ENCODE measurements at places on chromosomes 7 and 10.

DNA sequence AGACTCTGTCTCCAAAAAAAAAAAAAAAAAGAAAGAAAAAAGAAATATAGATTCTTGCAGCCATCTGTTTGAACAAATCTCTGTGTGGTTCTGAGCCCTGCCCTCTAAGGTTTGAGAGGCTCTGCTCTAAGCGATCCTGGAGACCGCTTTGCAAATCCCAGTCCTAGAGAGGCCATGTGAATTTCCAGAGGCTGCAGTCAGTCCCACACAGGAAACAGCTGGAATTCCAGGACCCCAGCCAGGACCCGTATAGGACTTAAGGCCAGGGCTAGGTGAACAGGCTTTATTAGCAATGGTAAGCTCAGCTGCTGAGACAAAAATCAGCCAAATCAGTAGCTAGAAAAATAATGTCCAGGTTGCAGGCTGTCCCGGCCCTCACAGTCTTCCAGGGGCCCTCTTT, 154.8 kb downstream of the RPS24 start:
- DNase-seq, result no peak

- no peak for DNase-seq
Observed at GRCh38 chr7:88302486-88302885, 4.2 kb downstream of the STEAP4 start.

GRCh38 chr10:69750011-69750373, 51.7 kb upstream of the COL13A1 start:
- DNase-seq, result no peak

- DNase-seq, result no peak
Observed at GRCh38 chr10:91190876-91191583, 29.4 kb upstream of the PCGF5 start.

- DNase-seq, result no peak
Observed at GRCh38 chr7:11625669-11626068, 206.3 kb downstream of the THSD7A start.
